ENCODE measurements at places on chromosomes 5 and 9.
A peak's percentile ranks its signal among the peaks of the same experiment; 100 is the strongest.

DNA sequence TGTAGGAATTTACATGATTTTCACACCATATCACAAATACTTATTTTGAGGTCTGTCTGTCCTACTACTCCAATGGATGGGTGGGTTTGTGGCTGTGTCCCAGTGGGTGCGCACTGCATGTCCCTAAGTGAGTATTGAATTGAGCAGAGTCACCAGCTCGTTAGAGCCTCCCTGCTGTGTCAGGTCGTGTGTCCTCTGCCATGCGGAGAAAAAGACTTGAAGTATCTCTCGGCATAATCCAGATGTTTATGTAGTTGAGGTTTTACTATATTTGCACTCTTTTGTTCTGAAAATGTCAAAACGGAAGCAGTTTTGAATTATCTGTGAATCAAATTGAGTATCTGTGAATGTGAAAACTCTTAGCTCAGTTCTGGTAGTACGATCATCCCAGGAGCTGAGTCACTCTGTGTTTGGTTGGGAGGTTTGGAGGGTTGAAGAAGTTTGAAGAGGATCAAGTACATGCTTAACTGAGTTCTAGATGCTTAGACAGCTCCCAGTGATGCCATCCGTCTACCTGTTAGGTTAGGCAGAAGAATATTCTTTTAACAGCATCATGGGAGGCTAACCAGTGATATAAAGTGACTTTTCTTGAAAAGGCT is 194.2 kb downstream of the TENT4A start:
- DNase-seq: no peak

GRCh38 chr5:43548358-43548757 is 8.5 kb downstream of the PAIP1 start:
- no peak for DNase-seq

DNA sequence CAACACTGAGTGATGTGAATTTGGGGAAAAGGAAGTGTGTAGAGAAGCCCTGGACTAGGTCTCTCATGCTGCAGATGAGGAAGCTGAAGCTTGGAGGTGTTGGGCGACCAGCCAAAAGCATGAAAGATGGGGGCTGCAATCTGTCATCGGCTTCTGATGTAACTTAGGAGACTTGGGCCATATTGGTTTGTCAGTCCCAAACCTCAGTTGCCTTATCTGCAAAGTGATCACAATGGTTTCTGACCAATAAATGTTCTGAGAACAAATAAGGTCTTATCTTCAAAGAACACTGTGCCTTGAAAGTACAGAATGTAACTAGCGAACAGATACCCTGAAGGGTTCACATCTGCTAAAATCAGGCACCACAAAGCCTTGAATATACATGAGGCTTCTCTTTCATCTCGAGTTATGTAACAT is 198.4 kb upstream of the NR3C1 start:
- no peak for DNase-seq

- peak; percentile 84 for DNase-seq
These were observed at the start of gene GOLGA1 for GRCh38 chr9:124940894-124941678. Gene GOLGA1, minus strand, starts transcription at chr9:124941083. Its CDS starts 2,372 bp downstream, at chr9:124938711.

DNA sequence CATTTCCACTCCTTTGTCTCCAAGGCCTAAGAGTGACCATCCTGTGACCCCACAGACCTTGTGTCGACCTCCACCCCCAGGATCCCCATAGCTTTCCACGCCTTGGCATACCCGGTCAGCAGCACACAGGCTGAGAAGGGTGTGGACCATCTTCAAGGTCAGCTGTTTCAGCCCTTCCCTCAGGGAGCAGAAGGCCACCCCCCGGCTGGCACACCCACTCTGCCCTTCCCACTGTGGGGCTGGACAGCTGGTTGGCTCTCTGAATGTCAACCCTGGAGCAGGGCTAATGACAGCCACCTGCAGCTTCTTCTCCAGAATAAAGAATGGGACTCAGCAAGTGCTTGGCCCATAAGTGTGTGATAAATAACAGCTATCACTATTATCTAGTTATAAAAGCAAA is 93.1 kb downstream of the OLFM1 start:
- no peak for DNase-seq

DNA sequence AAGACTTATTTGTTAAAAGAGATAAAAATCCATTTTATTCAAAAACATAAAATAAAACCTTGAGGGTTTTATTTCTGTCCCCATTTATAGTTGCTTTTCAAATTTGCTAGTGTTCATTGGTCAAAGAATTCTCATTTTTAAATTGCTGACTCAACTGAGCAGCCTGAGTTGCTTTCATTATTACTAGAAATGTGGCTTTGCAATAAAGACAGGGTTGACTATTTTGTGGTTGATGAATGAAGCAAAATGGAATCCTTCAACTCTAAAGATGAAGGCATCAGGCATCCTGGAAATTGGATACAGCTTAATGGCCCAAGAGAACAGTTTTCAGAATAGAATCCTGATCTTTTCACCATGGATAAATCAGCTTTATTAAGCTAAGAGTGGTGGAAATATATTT is 23.9 kb upstream of the PPP3R2 start:
- DNase-seq: no peak

- no peak for DNase-seq
These were observed 28.5 kb upstream of the IFNA14 start for GRCh38 chr9:21268347-21268657.

GRCh38 chr9:111740739-111741138 is 54.0 kb downstream of the SHOC1 start:
- DNase-seq: no peak

DNA sequence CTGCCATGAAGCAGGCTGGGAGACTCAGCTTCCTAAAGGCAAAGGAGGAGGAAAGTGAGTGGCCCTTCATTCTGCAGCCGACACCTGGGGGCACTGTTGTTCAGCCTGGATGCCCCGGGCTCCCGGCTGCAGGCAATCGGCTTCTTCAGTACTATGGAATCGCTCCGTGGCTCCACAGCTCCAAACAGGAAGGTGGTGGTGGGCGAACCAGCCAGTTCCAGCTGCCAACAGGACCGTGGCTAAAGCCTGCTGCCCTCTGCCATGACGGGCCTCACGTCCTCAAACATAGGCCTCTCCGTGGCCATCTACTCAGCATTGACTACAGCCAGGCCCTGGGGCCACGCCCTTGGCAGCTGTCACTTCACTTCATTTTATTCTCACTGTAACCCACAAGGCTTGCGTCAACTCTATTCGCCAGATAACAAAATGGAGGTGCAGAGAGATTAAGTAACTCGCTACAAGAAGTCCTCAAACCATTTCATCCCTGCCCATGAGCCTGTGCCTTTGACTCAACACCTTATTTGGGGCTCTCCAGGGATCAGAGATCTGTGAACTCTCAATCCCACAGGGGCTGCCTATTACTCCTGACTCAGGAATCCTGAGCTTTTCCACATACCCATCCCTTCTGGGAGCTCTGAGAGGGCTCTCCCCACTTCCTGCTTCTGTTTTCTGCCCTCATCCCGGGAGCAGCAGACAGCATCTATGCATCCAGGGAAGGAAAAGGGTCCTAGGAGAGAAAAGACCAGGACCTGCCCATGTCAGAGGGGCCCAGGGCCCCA is 38.0 kb downstream of the PAX5 start:
- DNase-seq: peak; percentile 5

DNA sequence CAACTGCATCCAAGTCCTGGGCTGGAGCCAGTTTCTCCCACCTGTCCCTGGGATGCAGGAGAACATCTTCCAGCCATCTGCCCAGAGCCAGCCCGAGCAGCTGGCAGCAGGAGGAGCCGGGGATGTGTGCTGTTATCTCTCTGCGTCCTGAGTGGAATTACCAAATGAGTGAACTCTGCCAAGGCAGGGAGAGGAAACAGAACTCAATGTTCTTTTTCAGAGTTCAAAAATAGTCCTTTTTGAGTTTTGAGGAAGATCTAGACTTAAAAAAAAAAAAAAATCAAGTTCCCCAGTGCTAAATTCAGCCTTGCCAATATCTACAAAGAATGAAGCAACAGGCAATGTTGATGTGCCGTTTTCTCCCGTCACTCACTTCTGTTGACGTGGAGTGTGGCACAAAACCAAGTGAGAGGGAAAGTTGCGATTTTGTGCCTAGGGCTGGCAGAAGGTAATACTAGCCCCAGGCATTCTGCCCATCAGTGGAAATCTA is 56.2 kb downstream of the TMOD1 start:
- no peak for DNase-seq

GRCh38 chr5:58851153-58851552 is 268.3 kb downstream of the RAB3C start:
- DNase-seq: no peak

DNA sequence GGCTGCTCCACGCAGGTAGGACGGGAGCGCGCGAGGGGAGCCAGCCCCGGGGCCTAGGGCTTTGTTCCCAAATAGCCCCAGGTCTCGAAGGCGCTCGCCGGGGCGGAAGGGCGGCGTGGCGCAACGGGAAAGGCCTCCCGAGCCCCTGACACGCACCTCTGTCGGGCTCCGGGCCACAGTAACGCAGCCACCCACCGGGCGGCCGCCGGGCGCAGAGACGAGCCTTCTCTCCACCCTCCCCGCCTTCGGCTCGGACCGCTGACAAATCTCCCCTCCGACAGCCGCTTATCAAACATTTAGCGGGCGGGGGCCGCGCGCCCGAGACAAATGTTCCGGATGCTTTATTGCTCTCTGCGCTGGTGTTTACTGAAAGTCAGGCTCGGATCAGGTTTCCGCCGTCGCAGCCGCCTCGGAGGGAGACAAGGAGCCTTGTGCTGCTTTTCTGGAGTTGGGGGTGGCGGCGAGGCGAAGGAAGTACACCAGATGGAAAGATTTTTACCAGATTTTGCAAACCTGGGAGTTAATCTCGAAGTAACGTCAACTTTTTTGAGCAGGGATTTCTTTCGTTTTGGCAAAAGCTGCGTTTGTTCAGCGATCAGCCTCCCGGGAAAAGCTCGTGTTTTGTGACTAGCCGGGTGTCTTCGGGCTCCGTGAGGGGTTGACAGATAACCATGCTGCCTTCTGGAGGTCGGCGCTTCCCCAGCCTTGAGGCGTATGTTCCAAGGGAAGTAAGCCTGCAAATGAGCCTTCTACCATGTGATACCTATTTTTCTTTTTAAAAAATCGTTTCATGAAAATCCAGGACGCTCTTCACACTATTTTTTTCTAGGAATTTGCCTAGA is 950 bp downstream of the RGMB start:
- DNase-seq: no peak

DNA sequence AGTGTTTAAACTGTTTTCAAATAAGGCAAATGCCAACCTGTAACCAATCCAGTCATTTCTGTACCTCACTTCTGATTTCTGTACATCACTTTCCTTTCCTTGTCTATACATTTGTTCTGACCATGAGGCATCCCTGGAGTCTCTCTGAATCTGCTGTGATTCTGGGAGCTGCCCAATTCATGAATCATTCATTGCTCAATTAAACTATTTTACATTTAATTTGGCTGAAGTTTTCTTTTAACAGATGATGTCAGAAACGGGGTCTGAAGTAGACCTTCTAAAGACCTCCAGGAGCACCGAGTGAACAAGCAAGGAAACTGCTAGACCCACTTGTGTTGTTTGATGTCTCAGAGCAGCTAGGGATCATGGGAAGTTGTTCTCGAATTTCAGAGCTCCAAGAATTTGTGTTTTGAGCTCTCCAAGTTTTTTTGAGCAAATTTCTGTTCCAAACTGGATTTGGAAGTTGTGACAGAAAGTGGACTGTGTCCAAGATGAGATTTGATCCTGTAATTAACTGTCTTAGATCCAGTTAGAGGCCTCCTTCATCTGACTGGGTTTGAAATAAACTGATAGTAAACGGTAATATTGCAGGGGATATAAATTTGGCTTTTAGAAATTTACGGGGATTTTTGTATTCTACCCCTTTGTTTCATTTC is 490.8 kb upstream of the ST8SIA4 start:
- no peak for DNase-seq

- DNase-seq: no peak
These were observed 4.2 kb downstream of the ASS1 start for GRCh38 chr9:130448771-130449603.

DNA sequence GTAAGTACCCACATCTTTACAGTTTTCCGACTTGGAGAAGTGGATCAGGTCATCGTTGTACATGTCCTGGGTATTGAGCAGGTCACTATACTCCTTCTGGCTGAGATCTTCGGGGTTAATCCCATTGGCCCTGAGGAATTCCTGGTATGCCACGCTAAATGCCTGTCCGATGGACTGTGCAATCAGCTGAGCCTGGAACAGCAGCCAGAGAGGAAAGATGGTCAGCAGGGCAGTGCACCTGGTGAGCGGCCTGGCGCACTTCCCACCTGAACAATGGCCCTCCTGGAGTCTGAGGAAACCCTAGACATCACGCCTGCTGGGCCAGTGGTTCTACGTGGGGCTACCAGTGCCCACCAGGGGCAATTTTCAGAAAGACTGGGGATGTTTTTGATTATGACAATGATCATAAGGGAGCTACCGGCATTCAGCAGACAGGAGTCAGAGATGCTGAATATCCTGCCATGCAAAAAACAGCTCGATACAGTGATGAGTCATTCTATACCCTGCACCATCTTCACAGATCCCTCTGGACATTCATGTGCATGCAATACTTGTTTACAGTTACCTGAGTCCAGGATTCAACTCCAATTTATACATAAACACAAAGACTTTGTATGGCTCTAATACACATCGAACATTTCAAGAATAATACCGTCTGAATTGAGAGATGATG is 127.2 kb downstream of the ENTREP1 start:
- no peak for DNase-seq

GRCh38 chr5:59591162-59591561 is 302.4 kb downstream of the PDE4D start:
- no peak for DNase-seq

DNA sequence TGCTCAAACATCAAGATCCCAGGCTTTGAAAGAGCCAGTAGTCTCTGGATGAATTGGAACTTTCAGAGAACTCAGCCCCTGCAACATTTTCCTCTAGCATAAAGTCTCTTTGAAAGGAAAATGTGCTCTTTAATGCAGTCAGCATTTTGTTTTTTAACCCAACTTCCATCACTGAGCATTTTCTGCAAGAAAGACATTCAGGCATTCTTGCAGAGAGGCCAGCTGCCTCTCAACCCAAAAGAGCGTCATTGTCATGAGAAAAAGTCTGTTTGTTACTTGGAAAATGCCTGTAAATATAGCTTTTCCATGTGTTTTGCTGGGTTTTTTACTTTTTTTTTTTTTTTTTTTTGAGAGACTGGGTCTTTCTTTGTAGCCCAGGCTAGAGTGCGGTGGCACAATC is 225.0 kb downstream of the ADAMTSL1 start:
- DNase-seq: no peak

DNA sequence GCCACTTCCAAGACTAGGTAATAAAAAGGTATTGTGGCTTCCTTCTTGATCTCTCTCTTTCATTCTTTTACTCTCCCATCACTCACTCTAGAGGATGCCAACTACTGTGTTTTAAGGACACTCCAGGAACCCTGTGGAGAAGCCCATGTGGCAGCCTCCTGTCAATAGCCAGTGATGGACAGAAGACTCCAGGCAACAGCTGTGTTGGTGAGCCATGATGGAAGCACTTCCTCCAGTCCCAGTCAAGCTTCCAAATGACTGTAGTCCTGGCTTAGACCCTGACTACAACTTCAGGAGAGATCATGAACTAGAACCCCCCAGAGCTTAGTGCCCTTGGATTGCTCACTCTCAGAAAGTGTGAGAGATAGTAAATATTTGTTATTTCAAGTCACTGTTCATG is 123.9 kb downstream of the PPP2R2B start:
- DNase-seq: no peak

- DNase-seq: no peak
These were observed 118.9 kb upstream of the NMUR2 start for GRCh38 chr5:152523964-152524363.

All from fibroblast of skin of left biceps (primary cell).